ELR (cell line): ENCODE measurements at places on chromosomes 5 and 9.

GRCh38 chr9:121698627-121699570, 47.5 kb downstream of the DAB2IP start:
- DNase-seq: peak; percentile 79

- no peak for DNase-seq
Observed at GRCh38 chr9:22893196-22893843, 446.7 kb downstream of the DMRTA1 start.

- DNase-seq: no peak
Observed at GRCh38 chr5:115209279-115209678, 39.6 kb upstream of the TRIM36 start.

DNA sequence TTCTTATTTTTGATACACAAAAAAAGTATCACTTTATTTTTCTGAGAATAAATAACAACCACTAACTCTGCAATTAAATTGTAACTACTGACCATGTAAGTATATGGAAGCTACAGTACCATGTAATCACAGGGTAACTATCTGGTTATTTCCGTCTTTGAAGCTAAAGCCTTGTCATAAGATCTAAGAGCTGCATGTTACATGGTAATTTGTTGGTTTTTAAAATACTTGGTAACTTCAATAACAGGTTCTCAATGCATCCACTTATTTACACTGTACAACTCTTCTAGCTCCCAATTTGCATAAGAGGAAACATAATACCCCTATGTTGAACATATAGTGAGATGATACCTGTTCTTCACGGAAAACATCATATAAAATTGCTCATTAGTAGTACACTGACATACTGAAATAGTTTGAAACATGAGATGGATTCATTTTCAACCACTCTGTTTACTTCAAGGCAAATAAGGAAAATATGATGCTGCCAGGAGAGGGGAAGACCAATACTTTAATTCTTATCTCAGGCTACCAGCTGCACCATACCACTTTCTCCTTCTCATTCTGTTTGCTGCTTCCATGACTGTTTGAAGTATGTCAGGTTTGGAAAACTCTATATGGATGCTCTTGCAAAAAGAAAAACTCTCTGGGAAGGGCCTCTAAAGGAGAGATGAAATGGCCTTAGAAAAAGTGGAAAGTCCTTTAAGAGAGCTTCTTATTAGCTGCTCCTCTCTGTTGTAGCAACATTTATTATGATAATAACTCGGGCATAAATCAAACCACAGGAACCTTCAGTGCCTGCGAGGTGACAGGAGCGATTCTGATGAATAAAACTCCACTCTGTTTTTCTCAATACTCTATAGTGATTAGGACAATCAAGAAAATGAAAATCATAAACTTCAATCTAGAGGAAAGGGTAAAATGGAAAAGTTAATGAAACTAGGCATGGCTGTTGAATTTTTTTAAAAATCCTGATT, 150.2 kb downstream of the KIAA0825 start:
- no peak for DNase-seq

GRCh38 chr9:128689820-128690683, 1.0 kb downstream of the SET start:
- peak; percentile 63 for DNase-seq

DNA sequence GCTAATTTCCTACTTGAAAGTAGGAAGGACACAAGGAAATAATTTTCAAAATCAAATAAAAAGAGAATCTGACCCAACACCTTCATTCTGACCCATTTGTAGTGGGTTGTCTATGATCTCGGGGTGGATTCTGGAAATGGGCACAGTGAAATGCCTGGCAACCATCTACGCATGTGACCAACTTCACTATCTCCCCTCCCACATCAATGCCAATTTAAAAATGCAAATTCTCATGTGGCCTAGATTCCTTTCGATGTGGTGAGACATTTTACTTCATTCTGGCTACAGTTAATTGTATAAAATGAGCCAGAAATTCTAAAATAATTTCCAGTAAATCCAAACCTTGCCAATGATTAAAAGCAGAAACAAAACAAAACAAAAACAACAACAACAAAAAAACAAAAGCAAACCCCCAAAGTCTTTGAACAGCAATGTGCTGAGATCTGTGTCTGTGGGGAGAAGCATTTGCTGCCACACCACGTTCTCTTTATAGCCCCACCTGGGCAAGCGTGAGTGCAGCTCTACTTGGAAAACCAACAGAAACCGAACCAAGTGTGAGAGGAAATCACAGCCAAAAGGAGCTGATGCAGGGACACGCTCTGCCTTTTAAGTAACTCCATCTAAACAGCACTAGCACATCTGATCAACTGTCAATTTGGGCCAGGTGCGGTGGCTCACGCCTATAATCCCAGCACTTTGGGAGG, 59.0 kb downstream of the USP20 start:
- DNase-seq: no peak

- no peak for DNase-seq
Observed at GRCh38 chr9:22160221-22160620, 151.1 kb upstream of the CDKN2B start.

GRCh38 chr9:117359910-117360309, 54.9 kb downstream of the ASTN2 start:
- DNase-seq: no peak

DNA sequence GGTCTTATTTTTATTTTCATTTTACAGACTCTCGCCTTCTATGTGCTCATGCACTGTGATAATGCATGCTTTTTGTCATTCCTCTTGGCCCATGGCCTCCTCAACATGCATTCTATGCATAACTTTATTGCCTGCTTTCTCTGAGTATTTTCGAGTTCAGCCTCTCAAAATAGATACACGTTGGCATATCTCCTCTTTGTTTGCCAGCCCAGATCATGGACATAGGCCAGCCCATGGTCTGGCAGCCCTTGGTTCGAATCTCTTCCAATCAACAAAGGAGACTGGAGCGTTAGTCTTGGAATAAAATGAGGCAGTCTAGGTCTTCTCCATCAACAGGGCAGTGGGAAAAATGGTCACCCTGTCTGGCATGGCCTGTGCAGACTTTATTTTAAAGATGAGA, 279.5 kb upstream of the ADAMTS16 start:
- no peak for DNase-seq

GRCh38 chr9:16069671-16070454, 517.0 kb downstream of the CCDC171 start:
- no peak for DNase-seq

DNA sequence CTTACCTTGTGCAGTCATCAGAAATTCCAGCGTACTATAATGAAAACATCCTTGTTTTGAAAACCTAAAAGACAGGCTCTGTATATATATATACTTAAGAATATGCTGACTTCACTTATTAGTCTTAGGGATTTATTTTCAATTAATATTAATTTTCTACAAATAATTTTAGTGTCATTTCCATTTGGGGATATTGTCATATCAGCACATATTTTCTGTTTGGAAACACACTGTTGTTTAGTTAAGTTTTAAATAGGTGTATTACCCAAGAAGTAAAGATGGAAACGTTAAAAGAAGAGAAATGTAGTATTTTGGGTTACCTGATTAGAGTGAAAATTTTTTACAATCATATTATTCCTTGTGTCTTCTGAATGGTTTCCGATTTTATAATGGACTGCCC, 131.4 kb downstream of the CDH6 start:
- DNase-seq: no peak

GRCh38 chr9:32378496-32378895, 5.9 kb upstream of the ACO1 start:
- DNase-seq: peak; percentile 86
